ENCODE measurements at places on chromosomes 7 and 10.

GRCh38 chr10:101021239-101021638, 9.7 kb downstream of the PDZD7 start:
- peak; percentile 58 for DNase-seq

GRCh38 chr7:43560742-43561330, 22.1 kb upstream of the STK17A start:
- DNase-seq: no peak

GRCh38 chr7:45699726-45700390, 125.7 kb downstream of the ADCY1 start:
- DNase-seq: peak; percentile 23

- no peak for DNase-seq
Observed at GRCh38 chr7:16223963-16224707, 197.2 kb downstream of the CRPPA start.

GRCh38 chr10:69230128-69230527, 10.0 kb downstream of the HKDC1 start:
- DNase-seq: no peak

DNA sequence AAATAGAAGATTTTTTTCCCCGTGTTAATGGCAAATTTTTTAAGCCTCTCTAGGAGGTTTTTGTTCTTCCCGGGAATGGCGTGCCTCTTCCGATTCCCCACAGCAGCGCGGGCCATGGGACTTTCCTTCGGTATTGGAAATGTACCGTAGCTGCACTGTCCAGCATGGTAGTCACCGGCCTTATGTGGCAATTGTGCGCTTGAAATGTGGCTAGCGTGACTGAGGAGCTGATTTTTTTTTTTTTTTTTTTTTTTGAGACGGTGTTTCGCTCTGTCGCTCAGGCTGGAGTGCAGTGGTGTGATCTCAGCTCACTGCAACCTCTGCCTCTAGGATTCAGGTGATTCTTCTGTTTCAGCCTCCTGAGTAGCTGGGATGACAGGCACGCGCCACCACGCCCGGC, 938 bp upstream of the TCTN3 start:
- no peak for DNase-seq
